ENCODE measurements at places on chromosomes 13 and 19.

GRCh38 chr13:74056801-74057542 lies 77.2 kb downstream of the KLF12 start:
- DNase-seq = no peak

GRCh38 chr13:41059456-41060081 lies 1.7 kb upstream of the WBP4 start:
- no peak for DNase-seq

- DNase-seq = no peak
Measured at GRCh38 chr19:1079566-1080111, 12.7 kb downstream of the ARHGAP45 start.

DNA sequence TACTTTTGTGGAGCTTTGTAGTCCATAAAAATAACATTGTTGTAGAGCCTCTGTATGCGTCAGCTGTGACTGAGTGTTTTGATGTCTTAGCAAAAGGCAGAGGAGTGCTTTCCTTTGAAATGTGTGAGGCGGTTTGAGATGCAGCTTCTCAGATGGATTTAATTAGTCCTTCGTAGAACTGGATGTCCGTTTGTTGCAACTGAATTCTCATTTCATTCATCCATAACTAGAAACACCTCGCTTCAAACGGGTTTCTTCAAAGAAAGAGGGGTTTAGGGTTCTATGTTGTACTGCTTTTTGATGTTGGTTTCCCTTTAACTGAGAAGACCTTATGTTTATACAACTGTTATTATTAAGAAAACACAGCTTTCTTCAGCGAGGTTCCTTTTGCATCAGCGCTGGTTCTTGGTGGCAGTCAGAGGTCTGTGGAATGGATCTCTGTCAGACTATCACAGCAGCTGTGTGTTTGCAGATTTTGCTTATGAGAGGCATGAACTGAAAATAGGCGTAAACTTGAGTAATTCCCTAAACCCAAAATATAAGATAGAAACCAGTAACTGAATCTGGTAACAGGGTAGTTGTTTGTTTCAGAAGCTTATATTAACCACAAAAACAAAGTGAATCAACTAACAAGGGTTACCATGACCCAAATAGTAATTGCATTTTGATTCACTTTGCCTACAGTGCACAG lies 194.4 kb downstream of the GGACT start:
- DNase-seq = no peak

DNA sequence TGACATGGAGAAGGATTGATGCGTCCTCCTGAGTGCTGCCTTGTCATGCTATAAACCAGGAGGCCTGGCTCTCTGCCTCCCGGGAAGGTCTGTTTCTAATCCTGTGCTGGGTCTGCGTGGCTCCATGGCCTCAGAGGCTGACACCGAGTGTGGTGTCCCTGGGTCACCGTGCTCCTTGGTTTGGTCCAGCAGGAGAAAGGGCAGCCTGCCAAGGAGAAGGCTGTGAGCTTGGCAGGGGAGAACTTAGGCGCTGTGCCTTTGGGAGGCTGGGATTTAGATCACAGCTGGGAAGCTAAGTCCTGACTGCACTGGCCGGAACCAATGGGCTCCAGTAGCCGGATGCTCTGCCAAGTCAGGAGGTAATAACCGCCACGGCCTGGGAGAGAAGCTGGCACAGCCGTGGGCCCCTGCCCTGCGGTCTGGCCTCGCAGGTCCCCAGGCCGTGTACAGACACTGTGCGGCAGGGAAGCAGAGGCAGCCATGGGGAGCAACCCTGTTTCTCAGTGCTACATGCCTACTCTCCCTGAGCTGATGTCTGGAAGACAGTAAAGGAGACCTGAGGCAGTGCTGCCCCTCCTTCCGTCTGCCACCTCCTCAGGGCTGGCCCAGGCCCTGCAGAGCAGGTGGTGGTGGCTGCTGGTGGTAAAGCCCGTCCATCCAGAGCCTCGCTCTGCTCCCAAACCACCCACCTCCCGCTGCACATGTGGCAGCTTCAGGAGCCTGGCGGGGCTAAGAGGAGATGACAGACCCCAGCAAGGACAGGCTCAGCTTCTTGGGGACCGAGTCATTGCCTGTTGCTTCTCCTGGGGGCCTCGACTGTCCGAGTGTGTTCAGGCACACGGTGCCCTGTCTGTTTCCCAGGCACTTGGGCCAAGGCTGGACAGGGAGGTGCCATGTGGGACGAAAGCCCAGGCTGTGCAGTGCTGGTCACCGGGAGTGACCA lies 44.9 kb downstream of the C13orf46 start:
- DNase-seq = no peak

DNA sequence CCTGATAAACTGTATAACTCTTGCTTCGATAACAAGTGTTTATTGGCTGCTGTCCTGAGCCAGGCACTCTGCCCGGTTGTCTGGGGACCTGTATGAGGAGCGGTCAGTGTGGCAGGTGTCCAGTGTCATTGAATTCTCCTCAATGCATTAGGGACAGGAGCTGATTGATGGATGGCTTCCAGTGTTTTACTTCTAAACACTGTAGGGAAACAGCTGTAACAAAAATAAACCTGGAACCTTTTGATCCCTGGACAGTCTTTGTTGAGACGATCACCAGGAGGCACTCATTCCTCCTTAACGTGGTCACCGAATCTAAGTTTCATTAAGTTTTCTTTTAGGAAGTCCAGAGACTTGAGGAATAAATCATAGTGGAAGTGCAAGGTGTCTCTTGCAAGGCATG lies 17.9 kb downstream of the UBAC2 start:
- DNase-seq = no peak

DNA sequence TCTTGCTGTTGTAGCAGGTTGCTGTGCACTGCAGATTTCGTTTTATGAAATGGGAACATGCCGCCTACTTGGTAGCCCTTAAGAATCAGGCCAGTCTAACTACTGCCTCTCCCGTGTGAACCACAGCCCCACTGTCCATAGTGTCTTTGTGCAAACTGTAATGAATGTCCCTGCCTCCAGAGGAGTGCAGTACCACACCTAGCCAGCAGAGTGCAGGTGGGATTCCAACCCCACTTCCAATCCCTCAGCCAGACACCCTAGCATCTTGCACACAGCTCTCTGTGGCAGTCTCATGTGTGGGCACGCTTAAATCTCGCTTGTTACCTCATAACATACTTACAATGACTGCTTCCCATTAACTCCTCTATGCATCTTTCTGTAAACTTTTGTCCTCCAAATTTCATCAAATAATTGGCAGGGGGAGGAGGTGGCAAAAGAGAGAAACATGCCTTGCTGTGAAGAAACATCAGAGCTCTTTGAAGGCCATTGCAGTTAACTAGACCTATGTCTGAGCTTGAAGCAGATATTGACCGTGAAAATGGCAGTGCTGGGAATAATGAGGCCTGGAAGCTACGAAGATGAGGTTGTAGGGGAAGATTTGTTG lies 47.2 kb downstream of the ZAR1L start:
- peak; percentile 40 for DNase-seq

GRCh38 chr19:531753-532560 lies at the start of gene CDC34:
Gene CDC34, plus strand, starts transcription at chr19:531760. Its CDS starts 172 bp downstream, at chr19:531932.
- DNase-seq = no peak

GRCh38 chr13:79765331-79765730 lies 284.4 kb downstream of the NDFIP2 start:
- DNase-seq = no peak

GRCh38 chr13:94799299-94799698 lies 87.0 kb upstream of the SOX21 start:
- DNase-seq = no peak

DNA sequence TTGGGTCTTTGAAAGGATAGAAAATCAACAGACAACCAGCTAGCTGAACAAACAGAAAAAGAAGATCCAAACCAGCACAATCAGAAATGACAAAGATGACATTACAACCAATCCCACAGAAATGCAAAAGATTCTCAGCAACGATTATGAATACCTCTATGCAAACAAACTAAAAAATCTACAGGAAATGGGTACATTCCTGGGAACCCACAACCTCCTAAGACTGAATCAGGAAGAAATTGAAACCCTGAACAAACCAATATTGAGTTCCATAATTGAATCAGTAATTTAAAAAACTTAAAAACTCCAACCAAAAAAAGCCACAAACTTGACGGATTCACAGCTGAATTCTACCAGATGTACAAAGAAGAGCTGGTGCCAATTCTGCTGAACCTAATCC lies 20.9 kb upstream of the C1QTNF9B start:
- no peak for DNase-seq

DNA sequence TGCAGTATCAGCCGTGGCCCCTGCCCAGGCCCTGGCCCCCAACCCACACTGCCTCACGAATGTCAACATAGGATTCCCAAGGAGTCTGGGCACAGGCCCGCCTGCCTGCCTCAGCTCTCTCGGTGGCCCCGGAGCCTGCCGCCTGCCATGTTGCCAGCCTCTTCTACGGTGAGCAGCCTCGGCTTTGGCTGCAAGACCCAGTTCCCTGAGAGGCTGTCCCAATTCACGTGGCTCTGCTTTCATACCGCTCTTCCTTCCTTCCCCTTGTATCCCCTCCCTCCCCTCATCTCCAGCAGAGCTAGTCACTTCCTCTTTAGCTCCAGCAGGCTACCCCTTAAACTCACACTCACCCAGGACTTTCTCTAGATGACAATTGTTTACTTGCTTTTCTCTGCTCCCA lies 42.7 kb downstream of the SERP2 start:
- no peak for DNase-seq

GRCh38 chr19:8310342-8311055 lies 2.3 kb upstream of the CD320 start:
- no peak for DNase-seq

DNA sequence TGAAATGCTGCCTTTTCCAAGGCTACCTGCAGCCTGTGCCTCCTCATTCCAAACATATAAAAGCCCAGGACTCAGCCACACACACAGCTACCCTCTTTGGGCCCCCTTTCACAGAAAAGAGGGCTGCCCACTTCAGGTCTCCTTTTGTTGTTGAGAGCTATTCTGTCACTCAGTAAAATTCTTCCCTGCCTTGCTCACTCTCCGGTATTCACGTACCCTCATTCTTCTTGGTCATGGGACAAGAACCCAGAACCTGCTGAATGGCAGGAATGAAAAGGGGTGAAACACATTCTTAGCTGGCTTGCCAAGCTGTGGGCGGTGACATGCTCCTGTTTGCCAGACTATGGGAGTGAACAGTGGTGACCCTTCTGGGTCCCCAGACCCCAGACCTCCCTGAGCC lies 338.0 kb upstream of the ATXN8OS start:
- no peak for DNase-seq

- DNase-seq = peak; percentile 71
Measured at GRCh38 chr19:50358483-50359327, 6.7 kb downstream of the NAPSA start.

GRCh38 chr13:32538143-32538620 lies 413 bp downstream of the N4BP2L2 start:
- DNase-seq = no peak

DNA sequence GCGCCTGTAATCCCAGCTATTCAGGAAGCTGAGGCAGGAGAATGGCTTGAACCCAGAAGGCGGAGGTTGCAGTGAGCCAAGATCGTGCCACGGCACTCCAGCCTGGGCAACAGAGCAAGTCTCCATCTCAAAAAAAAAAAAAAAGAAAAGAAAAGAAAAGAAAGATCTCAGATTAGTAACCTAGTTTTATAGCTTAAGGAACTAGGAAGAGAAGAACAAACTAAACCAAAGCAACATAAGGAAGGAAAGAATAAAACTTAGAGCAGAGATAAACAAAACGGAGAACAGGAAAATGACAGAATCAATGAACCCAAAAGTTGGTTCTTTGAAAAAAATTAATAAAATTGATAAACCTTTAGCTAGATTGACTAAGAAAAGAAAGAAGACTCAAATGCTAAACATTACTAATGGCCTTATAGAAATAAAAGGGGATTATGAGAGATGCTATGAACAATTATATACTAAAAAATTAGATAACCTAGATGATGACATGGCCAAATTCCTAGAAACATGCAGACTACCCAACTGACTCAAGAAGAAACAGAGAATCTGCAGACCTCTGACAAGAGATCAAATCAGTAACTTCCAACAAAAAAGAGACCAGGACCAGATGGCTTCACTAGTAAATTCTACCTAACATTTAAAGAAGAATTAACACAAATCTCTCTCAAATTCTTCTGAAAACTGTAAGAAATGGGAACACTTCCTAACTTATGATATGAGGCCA lies 68.2 kb downstream of the CDADC1 start:
- DNase-seq = no peak

DNA sequence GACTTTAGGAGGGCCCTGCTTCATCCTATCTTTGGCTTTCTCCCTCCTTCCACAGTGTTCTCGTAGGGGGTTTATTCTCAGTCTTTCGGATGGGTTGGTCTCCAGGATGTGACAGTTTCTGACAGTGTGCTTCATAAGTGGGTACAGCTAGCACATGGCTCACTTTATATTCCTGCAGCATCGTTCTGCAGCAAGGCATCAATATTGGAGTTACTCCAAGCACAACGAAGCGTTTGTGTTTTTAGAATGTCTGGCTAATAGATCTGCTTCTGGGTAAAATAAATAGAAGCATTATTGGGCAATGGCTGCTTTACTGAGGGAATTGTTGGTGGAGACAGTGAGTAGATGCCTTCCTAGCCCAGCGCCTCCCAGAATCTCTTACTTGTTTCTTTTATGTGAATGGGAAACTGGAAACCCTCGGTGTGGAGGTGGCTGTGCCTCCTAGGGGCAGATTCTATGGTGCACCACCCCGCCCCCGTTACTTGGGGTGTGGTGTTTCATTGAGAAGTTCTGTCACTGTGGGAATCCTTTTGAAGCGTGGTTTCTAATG lies 2.0 kb downstream of the FARP1 start:
- DNase-seq = no peak

- DNase-seq = no peak
Measured at GRCh38 chr13:75927183-75927669, 291.1 kb downstream of the LMO7 start.

- DNase-seq = no peak
Measured at GRCh38 chr13:109627649-109628048, 158.7 kb downstream of the IRS2 start.

DNA sequence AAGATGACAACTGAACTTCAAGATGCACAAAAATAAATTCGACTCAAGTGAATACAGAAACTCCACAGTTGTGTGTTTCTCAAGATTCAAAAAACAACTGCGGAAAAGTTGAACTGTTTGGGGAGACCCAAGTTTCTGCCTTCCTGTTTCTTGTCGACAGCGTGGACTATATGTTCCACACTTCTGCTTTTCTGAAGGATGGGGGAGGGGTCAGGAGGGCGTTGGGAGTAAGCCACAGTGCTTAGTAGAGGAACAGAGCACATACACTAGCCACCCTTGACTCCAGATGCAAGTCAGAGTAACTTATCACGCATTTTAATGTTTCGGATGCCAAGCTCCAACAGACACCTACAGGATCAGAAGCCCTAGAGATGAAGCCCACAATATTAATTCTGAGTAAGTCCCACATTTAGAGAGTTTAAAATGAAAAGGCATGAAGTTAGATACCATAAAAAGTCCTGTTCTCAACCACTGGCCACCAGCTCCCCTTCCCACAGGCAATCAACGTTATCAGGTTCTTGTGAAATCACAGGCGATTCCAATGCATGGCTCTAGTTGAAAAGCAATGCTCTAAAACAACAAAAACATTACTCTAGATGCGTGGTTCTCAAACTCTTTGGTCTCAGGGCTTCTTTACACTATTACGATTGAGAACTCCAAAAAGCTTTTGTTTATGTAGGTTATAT lies 4.2 kb downstream of the TUBGCP3 start:
- DNase-seq = no peak

All from activated T-cell treated with anti-CD3 and anti-CD28 coated beads for 4 hours (primary cell).